ENCODE measurements at places on chromosomes 6 and 20. TPM values are rescaled to one million over a fixed set of nuclear protein-coding genes. Genes with fewer than 3 reads are reported as not detected.

The GRM4 gene
- polyA plus RNA-seq: not detected

The OXT gene
- polyA plus RNA-seq: not detected

The CNKSR3 gene
- polyA plus RNA-seq: not detected

The CRIP3 gene
- polyA plus RNA-seq: 0.35 TPM

The ANGPT4 gene
- not detected for polyA plus RNA-seq

The SCRT2 gene
- not detected for polyA plus RNA-seq

The PROCR gene
- polyA plus RNA-seq: 2.2 TPM

GRCh38 chr20:41627611-41628244 lies 9.6 kb upstream of the CHD6 start:
- no peak for DNase-seq

DNA sequence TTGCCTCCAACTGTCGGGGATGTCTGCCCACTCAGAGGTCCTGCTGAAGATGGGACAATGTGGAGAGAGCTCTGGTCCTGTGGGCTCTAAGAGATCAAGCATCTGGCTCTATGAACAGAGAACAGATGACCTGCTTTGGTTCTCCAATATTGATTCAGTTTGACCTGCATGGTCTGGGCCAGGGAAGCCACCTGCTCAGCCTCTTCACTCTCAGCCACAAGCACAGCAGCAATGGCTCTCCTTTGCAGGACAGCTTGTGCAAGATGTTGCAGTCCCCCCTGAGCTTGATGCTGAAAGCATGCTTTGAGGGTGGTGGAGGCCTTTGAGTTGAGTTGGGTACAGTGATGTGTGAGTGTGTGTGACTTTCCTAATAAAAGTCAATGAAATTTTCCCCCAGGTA lies 18.6 kb upstream of the MCM3 start:
- DNase-seq: no peak

DNA sequence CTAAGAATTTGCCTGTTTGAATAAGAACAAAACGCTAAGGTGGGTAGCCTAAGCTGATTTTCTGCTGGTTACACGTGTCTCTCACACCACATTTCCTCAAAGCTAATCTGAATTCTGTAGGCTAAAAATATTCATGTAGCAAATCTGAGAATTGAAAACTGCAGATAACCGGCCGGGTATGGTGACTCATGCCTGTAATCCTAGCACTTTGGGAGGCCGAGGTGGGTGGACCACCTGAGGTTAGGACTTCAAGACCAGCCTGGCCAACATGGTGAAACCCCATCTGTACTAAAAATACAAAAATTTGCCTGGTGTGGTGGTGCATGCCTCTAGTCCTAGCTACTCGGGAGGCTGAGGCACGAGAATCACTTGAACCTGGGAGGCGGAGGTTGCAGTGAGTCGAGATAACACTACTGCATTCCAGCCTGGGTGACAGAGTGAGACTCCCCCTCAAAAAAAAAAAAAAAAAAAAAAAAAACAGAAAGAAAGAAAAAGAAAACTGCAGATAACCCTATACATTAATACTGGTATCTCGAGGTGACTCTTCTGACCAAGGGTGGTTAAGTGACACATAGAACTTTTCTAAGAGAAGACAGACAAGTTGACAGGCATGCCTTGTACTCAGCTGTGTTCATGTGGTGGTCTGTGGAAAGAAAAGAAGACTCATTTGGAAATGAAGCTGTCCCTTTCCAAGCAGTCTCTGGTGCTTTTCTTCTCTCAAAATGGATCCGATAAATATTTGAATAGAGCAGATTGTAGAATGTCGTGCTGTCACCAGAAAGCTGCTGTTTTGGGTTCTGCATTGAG lies 24.7 kb upstream of the ASXL1 start:
- DNase-seq: no peak

DNA sequence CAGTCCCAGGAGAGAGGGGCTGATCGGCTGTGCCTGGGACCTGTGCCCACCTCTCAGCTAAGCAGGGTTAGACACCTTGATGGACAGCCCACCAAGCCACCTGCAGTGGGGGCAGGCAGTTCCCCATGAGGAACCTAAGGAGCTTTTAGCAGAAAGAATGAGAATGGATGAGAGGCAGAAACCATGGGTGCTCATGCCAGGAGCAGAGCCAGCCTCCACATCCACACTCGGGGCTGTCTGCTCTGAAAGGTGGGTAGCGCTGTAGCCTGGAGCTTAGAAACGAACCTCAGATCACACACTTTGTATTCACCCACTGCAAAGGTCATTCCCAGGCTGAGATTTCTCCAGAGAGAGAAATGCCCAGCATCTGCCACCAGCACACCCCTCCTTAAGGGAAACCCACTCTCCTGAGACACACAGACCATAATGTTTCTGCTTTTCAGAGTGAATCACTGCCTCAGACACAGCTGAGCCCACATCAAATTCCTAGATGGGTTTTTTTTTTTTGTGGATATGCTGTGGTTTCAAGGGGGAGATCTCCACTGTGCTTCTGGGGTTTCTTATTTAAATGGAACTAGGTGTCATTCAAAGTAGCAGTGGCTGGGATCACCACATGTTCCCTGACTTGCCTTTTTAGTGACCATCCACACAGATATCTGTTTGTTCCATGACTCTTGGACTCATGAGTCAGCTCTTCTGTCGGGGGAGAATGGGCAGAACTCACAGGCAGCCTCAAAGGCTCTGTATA lies 218.9 kb downstream of the EYA2 start:
- DNase-seq: no peak

DNA sequence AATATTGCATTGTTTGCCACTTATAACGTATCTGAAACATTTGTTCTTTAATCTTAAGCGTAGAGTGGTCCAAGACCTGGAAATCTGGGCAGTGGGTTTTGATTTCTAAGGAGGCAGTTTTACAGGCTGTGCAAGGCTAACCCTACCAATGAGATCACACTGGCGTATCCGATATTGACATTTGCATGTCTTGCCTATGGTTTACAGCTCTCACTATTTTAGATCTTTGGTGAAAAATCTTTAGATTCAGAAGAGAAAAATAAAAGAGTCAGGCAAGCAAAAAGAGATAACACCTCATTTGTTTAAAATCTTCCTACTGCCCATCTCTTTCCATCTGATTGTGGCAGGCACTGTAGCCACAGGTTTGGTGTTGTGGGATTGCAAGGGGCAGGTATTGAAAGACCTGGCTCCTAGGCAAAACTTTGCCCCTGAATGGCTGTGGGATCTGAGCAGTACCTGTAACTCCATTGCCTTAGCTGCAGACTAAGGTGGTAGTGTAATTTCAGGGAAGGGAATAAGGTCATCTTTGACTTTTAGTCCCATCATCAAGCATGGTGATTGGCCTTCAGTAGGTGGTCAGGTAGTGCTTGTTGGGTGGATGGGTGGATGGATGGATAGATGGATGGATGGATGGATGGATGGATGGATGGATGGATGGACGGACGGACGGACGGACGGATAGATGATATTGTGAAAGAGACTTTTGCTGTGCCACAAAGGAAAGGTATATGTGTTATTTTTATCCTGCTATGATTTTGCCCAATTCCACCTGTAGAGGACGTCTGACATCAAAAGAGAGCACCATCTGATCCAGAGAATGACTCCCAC lies 1.9 kb downstream of the TNFAIP3 start:
- DNase-seq: peak; percentile 46

GRCh38 chr6:67433124-67433523 lies 1202.0 kb upstream of the ADGRB3 start:
- DNase-seq: no peak

DNA sequence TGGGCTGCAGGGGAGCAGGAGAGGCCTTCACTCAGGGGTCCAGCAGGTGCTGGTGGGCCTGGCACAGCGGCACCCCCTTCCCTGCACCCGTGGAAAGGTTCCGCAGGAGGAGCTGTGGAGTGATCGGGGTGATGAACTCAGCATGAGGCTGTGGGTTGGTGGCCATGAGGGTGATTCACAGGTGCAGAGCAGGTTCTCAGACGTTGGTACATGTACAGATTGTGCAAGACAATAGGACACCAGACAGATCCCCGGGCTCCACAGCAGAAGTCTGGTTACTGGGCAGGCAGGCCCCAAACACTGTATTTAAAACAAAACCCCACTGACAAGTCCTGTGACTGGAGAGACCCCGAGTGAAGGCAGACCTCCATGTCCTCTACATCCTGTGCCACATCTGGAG lies 151.6 kb upstream of the CDH4 start:
- DNase-seq: no peak

- peak; percentile 80 for DNase-seq
Observed at GRCh38 chr6:154675602-154676088, 57.6 kb upstream of the SCAF8 start.

GRCh38 chr6:43608310-43608763 lies 20.7 kb downstream of the GTPBP2 start:
- peak; percentile 74 for DNase-seq

DNA sequence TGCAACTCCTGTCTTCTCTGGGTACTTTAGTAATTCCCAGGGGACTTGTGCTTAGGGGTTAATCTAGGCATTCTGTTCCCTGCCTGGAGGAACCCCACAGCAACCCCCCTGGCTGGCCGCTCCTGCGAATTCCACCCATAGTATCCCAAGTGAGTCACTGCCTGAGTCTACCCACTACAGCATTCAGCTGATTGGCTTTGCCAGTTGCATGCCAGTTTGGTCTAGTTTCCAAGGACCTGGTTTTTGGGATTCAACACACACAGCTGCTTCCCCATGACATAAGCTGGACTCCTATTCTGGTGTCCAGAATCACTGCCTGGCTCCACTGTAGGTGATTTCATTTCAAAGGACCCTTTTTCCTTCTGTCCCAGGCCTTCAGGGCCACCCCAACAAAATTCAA lies 40.3 kb downstream of the PLCG1 start:
- no peak for DNase-seq

Data from CD4-positive, CD25-positive, alpha-beta regulatory T cell (primary cell).